ENCODE measurements at places on chromosomes 7 and 10.
A peak's percentile ranks its signal among the peaks of the same experiment; 100 is the strongest.

DNA sequence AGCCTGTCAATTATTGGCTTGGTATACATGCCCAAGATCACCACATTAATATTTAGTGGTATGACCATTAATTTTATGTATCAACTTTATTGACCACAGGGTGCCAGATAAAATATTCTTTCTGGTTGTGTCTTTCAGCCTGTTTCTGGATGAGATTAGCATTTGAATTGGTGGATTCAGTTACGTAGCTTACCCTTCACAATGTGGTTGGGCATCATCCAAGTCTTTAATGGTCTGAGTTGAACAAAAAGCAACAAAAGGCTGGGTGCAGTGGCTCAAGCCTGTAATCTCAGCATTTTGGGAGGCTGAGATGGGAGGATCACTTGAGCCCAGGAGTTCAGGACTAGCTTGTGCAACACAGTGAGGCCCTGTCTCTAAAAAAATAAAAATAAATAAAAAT, 702.2 kb upstream of the LRRTM3 start:
- no peak for DNase-seq

GRCh38 chr7:103394566-103394965, 47.1 kb downstream of the PSMC2 start:
- no peak for DNase-seq

- DNase-seq: no peak
These were observed 535 bp downstream of the ASAH2B start for GRCh38 chr10:50740293-50740648.

DNA sequence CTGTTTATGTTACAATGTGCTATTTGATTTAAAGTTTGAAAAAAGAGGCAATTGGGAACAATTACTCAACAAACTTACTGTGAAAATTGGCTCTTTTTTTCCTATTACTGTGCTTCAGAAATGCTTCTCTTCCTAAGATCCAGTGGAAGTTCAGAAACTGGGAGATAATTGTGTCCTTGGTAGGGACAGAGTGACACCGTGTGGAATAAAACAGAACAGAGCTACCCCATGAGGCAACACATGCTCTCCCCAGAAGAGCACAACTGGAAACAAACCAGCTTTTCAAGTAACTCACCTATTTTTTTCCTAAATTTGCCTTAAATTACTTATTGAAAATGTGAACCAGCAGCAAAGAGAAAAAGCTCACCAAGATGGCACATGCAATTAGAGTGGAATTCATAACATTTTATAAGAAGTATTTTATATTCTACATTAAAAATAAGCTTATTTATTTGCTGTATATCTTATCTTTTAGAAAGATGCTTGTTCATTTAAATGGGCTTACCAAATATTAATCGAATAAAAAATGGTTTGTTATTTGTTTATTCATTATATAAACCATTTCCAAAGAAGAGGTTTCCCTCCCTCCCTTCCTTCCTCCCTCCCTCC, 346.1 kb upstream of the ANKRD30A start:
- peak; percentile 41 for DNase-seq

GRCh38 chr10:97138846-97139245, 46.9 kb downstream of the SLIT1 start:
- no peak for DNase-seq

GRCh38 chr10:33831591-33831990, 497.1 kb upstream of the NRP1 start:
- no peak for DNase-seq

GRCh38 chr7:70758646-70759045, 373.3 kb upstream of the GALNT17 start:
- DNase-seq: no peak

GRCh38 chr7:101218236-101219125, 516 bp downstream of the ZNHIT1 start:
- no peak for DNase-seq

- DNase-seq: no peak
These were observed 383.2 kb downstream of the DNAJB6 start for GRCh38 chr7:157719705-157720655.

- DNase-seq: no peak
These were observed 95.7 kb downstream of the DNAJB6 start for GRCh38 chr7:157432541-157432956.

GRCh38 chr7:137110535-137110934, 233.0 kb downstream of the PTN start:
- DNase-seq: no peak

DNA sequence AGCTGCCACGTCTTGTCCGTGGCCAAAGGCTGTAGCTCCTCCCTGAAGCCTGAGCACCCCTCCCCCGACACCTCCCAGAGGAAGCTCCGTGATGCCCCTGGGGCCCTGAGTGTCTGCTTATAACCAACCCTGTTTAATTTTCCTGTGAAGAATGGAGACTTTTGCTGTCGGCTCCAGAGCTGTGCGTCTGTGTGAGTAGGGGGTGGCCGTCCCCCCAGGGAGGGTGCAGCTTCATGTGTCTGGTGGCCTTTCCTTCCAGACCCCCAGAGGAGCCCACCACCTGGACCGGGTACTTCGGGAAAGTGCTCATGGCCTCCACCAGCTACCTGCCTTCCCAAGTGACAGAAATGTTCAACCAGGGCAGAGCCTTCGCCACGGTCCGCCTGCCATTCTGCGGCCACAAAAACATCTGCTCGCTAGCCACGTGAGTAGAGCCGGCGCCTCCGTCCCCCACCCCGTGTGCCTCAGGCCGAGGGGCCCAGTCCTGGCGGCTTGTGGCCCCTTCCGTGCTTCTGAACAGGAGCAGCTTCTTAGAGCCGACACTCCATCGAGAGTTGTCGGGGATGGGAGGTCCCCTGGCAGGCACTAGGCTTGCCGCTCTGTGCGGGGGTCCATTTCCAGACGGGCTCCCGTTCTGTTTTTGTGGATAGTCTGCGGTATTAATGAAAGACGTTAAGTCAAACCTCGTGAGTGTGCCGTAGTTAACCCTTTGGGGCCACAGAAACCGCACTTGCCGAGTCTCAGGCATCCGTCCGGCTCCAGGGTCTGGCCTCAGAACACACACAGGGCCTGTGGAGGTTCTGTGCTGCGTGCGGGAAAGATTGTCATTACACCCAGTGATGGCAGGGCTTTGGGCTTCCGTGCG, 37.1 kb downstream of the WIPI2 start:
- DNase-seq: no peak

GRCh38 chr7:18408461-18408860, 87.1 kb upstream of the HDAC9 start:
- peak; percentile 62 for DNase-seq

- DNase-seq: no peak
These were observed 52.2 kb downstream of the LRGUK start for GRCh38 chr7:134179036-134180011.

DNA sequence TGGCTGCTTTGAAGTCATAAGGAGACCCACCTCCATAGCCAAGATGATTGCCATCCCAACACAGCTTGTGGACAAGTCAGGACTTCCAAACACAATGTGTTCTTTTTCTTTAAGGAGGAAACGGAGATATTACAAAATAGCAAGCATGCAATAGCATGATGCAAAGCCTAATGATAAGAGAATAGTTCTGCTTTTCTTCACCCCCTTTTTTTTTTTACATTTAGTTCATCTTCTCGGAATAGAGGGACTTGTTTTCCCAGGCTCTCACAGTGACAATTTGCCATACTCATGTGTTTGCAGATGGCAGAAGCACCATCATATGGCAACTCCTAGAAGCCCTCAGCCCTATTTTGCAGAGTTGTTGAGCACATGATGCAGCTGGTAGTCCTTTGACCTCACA, 119.8 kb downstream of the ITGB8 start:
- DNase-seq: no peak

DNA sequence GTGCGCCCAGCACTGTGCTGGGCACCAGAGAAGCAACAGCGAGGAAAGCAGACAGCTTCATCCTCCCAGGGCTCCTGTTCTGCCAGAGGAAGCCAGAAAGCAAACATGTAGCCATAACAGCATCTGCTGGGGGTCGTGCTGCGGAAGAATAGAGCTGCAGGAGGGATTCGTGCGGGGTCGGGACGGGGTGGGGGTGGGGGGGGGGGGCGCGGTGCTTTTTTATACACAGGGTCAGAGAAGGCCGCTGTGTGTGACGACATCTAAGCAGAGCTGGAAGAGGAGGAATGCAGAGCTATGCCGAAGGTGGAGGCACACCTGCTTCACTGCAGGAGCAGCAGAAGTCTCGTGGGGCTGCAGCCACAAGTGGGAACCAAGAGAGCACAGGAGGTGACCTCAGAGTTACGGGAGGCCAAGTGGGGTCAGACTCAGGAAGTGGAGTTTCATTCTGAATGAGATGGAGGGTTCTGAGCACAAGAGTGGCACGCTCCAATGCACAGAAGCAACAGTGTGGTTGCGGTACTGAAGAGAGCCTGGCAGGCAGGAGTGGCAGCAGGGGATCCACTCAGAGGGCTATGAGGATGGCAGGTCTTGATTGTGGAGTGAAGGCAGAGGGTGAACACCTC, 11.1 kb downstream of the PKD1L1 start:
- DNase-seq: no peak

DNA sequence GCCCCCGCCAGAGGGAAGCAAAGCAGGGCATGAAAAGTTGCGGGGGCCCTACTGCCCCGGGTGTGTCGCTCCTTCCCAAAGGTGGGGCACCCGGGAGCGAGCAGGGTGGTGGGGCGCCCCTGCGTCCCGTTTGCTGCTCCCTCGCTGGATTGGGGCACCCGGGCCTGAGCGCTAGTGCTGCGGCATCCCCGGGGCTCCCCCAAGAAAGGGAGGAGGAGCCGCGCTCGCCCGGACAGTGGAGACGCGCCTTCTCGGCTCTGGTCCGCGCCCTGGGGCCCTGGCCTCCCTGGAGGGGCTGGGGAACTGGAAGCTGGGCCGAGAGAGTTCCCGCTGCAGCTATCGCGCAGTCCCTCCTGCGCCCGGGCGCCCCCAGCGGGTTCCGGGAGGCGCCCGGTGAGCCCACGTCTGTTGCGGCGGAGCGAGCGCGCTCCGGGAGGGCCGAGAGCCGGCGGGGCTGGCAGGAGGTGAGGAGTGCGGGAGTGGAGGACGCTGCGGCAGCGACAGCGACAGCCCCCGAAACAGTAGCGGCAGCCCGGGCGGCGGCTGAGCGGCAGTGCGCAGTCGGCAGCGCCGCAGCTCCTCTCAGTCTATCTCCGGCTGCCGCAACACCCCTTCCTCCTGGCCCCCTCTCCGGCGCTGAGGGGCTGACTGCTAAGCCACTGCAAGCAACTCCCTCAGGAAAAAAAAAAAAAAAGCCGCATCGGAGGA, 504 bp upstream of the BMPER start:
- no peak for DNase-seq

GRCh38 chr7:79828866-79829265, 305.8 kb upstream of the GNAI1 start:
- DNase-seq: no peak

DNA sequence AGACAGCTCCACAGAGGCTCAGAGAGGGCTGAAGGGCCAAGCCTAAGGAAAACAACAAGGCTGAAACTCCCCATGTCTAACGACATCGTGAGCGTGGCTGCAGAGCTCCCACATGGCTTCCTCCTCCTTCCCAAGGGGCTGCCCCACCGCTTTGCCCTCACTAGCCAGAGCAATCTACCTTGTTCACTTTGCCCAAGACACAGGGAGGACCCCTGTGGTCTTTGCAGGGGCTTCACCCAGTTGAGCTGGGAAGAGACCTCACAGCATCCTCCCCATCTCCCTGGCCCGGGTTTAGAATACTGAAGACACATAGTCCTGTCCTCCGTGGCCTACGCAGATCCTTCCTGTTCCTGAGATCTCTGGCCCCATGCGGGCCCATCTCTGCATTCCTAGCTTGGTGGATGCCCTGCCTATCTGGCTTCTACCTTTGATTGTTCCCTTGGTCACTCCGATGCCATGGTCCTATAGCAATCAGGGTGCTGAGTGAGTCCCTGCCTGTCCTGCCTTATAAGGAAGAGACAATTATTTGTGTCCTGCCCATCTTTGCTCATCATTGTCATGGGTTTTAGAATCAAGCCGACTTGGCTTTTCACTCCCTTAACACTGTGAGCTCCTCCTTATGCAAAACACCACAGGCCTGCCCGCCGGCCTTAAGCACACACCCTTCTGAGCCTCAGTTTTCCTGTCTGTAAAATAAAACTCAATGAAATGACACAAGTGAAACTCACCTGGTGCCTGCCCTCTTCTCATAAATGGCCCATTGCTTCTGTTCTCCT, 73.2 kb downstream of the PARP12 start:
- DNase-seq: no peak

DNA sequence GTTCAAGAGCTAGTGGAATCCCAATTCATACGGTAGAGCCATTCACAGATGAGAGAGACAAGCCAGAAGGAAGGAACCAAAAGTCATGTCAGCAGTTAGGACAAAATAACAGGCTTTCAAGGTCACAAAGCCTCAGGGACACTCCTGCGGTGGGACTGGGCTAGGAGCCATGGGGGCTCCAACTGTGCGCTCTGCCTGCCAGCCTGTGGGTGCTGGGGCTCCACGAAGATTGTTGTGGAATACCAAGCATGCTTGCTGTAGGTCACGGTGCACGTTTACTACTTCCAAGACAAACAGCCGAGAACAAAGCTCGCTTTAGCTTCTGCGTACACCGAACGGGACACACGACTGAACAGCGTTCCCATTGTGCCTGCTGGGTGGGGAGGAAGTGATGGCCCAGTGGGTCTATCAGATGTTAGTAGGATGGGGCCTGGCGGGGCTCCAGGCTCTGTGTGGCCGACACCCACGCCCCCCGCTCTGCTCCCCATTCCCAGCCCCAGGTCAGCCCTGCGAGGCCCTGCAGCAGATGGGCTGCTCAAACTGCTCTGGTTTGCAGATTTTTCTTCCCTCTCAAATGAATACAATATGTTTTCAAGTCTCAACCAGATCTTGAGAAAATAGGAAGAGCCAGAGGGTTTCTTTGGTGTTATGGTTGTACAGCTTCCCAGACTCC, 158.9 kb downstream of the EGFR start:
- no peak for DNase-seq

GRCh38 chr7:124257638-124258308, 224.9 kb upstream of the TMEM229A start:
- DNase-seq: no peak

DNA sequence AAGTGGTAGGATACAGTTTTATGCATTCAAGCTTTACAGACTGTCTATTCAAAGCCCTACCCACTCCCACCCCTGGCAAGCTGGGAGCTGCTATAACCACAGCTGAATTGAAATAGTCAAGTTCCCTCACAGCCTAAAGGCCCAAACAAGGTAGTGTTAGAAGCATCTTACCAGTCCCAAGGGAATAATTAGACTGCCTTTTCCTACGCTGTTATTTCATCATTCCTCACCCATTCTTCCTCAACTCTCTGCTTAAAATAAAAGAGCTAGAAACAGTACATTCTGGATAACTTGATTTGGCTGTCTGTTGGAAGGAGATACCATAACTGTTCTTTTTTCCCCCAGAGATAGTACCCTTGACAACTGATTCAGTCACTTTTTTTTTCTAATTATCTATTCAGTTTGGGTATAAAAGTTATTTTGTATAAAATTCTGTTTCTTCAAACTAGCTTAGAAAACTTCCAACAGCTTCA, 54.0 kb downstream of the RAPGEF5 start:
- peak; percentile 56 for DNase-seq

Measured in AG04449 (cell line).